ENCODE measurements at places on chromosomes 1 and 21.

DNA sequence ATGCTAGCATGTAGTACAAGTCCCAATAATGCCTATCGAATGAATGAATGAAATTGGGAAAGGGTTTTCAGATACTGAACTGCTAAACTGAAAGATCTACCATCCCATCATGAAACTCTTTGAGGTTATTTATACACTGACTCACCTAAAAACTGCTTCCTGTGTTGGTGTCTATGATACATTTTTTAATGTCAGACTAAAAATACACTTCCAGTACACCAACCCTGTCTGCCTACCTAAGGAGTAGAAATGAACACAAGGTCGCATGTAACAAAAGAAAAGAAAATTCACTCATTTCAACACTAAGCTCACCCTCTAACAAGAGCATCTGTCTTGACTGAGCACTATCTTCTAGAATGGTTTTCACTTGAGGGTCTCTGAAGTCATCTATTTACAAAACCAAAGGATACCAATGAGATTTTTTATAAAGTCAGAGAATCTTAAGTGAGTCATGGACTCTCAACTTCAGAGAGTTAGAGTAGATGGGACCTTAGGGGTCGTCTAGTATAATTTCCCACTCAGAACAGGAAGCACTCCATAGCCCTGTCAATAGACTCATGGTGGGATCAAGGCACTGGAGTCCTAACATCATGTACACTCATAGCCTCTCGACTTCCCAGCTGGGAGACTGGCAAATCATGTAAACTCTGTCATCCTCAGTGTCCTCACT, 53.4 kb downstream of the WLS start:
- no peak for DNase-seq

GRCh38 chr1:9784508-9785133, 39.1 kb downstream of the CLSTN1 start:
- no peak for DNase-seq

- DNase-seq, result no peak
Observed at GRCh38 chr1:90526954-90527353, 190.1 kb downstream of the BARHL2 start.

DNA sequence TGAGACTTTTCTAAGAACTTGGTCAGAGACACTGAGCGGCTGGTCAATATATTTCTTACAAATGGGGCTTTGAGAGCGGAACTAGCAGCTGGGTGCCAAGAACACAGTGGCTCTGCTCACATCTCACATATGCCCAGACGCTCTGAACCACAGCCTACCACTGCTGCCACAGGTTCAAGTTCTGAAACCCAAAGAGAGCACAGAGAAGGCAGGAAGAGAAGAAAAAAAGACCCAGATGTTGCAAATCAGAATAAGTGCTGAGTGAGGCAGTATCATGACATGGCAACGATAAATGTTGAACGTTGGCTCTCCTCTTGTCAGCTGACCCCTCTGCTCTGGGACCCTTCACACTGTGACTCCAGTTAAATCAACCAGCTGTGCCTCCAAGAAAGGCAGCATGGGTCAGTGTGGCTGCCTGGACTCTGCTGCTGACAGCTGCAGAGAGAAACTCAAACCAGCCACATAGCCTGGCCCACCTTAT, 26.4 kb downstream of the HIVEP3 start:
- DNase-seq, result no peak

DNA sequence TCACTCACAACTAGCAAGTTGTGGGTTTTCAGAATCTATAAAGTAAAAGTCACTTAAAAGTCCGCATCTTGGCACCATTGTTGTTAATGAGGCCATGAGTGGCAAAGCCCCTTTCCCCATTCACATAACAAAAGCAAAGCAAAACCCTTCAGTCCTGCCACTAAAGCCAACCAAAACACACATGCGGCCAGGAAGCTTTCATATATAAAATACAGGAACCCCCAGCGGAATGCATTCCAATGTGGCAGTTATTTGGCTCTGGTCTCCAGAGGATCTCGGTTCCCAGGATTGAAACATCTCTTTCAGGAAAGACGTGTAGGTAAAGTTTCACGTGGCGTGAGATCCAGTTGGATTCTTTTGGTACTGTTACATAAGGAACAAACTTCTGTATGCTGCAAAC, 2.5 kb upstream of the LBR start:
- DNase-seq, result no peak

DNA sequence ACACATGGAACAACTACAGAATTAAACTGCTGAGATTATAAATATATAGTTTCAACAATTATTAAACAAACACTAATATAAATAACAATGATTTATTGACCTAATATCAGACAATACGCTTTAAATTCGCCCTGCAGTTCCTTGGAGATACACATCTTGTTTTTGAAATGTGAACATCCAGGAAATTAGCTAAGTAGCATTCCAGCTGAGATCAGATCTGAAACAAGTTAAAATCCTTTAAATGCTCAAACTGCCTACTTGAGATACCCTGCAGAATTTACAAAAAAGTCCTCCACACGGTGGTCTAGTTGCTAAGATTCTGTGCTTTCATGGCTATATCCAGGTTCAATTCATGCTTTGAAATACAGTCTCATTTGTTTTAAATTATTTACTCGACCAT, 101.4 kb upstream of the OLFM3 start:
- DNase-seq, result no peak

- no peak for DNase-seq
Observed at GRCh38 chr1:181409981-181410380, 73.3 kb upstream of the CACNA1E start.

DNA sequence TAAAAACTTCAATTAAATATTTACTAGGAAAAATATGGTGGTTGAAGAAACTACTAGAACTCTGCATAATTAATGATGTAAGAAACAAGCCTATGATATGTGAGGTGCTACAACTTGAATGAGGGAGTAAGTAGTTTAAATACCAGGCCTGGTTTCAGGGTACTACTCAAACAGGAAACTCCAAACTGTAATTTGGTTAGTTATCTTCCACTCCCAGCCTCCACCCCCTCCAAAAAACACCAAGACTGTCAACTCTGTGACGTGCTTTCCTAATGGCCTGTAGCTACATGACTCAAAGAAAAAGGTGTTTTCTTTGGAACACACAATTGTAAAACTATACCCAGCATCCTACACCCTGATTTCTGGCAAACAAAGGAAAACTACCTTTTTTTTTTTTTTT, 55.9 kb upstream of the RCC1 start:
- DNase-seq, result no peak

DNA sequence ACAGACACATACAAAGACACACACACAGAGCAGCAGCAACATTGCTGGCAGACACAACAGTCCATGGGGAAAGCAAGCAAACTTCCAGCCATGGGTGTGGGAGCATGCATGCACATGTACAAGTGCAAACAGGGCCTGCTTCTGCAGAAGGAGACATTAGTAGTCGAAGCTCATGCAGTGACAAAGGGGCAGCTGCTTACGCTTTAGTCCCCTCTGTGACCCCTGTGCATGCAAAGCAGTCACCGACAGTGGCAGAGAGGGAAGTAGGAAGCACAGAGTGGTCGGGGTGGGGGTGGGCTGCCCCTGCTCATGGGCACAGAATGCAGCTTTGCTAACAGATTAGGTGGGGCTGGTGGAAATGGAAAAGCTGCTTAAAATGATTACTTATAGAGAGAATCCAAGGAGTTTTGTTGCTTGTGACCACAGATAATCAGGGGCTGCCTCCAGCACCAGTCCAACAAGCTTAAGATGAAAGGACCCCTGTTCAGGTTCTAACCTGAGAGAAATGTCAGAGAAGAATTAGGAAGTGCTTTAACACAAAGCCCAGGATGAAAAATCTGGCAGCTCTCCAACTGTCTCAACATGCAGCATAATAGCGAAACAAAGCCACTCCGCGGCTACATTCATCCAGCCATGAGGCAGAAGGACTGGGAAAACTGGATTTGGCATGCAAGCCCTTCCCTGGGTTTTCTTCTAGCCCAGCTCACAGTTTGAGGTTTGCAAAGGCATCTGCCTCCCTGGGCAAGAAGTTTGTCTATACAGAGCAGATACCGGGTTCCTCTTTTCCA, 378.9 kb downstream of the KCNH1 start:
- no peak for DNase-seq

- no peak for DNase-seq
Observed at GRCh38 chr1:58746757-58747156, 37.1 kb downstream of the JUN start.

DNA sequence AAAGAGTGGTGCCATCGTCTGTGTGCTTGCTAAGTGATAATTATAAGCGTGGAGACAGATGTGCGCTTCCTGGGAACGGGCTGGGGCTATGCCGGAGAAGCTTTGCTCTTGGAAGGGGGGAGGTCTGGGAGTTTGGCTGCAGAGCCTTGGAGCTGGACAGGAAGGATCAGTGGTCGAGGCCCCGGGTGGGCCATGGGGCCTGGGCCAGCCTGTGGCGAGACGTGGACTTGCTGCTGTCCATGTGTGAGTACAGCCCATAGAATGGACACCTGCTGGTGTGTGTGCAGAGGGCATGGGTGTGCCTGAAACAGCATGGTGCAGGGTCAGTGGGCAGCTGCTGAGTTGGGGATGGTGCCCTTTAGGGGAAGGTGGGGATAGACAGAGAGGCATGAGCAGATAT, 121.3 kb downstream of the PCBP3 start:
- no peak for DNase-seq

- no peak for DNase-seq
Observed at GRCh38 chr1:105830571-105831146, 1225.8 kb upstream of the PRMT6 start.
